Peyer's patch (tissue), 4 donors: ENCODE measurements at places on chromosomes 7 and 10.

DNA sequence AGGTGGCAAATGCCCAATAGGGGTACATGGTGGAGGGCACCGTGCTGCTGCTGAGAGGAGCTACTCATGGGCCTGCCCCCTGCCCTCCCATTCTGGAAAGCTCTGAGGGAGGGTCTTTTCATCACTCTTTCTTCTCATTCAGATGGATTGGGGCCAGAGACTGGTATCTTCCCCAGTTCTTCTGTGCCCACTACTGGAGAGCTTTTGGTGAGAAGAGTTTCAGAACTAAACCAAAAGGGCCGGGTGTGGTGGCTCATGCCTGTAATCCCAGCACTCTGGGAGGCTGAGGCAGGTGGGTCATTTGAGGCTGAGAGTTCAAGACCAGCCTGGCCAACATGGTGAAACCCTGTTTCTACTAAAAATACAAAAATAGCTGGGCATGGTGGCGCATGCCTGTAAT lies 12.5 kb downstream of the ADRA2A start:
- DNase-seq: peak; percentile 26
- no peaks in the 10 kb centered on the region for H3K4me1 ChIP-seq
- no peak overlapping the region for H3K4me3 ChIP-seq
- no peaks in the 10 kb centered on the region for H3K27me3 ChIP-seq
- H3K27ac ChIP-seq: no peak overlapping the region

DNA sequence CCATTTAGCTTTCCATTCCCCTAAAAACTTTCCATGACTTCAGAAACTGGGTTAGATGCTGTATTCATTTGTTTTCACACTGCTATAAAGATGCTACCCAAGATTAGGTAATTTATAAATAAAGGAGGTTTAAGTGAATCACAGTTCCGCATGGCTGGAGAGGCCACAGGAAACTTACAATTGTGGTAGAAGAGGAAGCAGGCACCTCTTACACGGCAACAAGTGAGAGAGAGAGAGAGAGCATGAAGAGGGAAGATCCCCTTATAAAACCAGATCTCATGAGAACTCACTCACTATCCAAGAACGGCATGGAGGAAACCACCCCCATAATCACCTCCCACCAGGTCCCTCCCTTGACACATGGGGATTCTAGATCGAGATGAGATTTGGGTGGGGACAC lies 336.8 kb downstream of the TFEC start:
- no peaks in the 10 kb centered on the region for H3K4me1 ChIP-seq
- no peak for DNase-seq
- H3K4me3 ChIP-seq: no peak overlapping the region
- no peaks in the 10 kb centered on the region for H3K27me3 ChIP-seq
- no peak overlapping the region for H3K27ac ChIP-seq
- H3K36me3 ChIP-seq: no peaks in the 10 kb centered on the region

- no peaks in the 10 kb centered on the region for H3K4me1 ChIP-seq
- peak overlapping the region; percentile 45 for H3K27ac ChIP-seq
- DNase-seq: no peak
- H3K27me3 ChIP-seq: no peaks in the 10 kb centered on the region
- H3K36me3 ChIP-seq: peaks cover 78% of the 10 kb centered on the region
- no peak overlapping the region for H3K4me3 ChIP-seq
Measured at GRCh38 chr7:99029466-99030435, 114.2 kb downstream of the SMURF1 start.

DNA sequence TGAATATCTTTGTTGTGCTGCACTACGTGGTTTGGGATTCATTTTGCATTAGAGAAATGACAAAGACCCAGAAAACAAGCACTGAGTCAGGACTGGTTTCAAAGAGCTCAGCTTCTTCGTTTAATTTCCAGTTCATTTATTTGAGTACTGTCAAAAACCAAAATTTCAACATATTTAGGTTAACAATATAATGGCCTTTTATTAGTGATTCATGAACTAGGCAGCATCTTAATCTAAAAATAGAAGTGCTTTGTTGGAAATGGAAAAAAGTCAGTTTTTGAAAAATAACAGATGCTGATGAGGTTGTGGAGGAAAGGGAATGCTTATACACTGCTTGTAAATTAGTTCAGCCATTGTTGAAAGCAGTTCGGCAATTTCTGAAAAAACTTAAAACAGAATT lies 856.4 kb downstream of the LRMDA start:
- H3K27ac ChIP-seq: no peak overlapping the region
- DNase-seq: no peak
- H3K4me3 ChIP-seq: no peak overlapping the region
- H3K36me3 ChIP-seq: no peaks in the 10 kb centered on the region

DNA sequence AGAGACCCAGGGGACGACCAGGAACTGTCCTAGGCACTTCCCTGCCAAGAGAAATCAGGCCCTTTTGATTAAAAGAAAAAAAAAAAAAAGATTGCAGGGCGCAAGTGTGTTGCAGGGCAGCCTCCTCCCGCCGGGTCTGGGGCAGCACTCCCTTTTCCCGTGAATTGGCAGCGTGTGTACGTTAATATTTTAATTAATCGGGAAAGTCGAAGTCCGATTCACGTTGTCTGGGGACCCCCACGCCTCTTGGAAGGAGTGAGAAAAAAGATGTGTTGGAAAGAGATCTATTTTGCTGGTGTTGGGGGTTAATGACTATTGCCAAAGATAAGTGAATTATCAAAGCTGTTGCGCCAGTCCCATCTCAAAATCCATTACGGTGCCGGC lies 1.3 kb upstream of the EBF3 start:
- peaks cover 90% of the 10 kb centered on the region for H3K27me3 ChIP-seq
- no peak overlapping the region for H3K4me3 ChIP-seq
- H3K27ac ChIP-seq: no peak overlapping the region
- H3K36me3 ChIP-seq: no peaks in the 10 kb centered on the region
- no peak for DNase-seq
- peaks cover 27% of the 10 kb centered on the region for H3K4me1 ChIP-seq

DNA sequence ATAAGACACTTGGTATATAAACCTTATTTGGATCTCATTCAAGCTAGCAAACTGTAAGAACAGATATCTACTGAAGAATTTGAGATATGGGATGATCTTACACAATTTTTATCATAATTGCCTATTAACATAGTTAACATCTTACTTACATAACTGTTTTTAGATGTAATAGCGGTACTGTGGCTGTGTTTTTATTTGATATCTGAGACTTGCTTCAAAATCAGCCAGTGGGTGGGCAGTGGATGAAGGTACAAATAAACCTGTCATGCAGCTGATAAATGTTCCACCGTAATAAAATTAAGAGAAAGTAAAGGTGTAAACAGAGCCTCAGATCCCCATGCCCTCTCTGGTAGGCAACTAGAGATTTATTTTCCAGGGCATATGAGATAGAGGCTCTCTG lies 28.4 kb upstream of the PTPRN2 start:
- H3K27me3 ChIP-seq: no peaks in the 10 kb centered on the region
- H3K27ac ChIP-seq: no peak overlapping the region
- DNase-seq: no peak
- no peaks in the 10 kb centered on the region for H3K36me3 ChIP-seq

DNA sequence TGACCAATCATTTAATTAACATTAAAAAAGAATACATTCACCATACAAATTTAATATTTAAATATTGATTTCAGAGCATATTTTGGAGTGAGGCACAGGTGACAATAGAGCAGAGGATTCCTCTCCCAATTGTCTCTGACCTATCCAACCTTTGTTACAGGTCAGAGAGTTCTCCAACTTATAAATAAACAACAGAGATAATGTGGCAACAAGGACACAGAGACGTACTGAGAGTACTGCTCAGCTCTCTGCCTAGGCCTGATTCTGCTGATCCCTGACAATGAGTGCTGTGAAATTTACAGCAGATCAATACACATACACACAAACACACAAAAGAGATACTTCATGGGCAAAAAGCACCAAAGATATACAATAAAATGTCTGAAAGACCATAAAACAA lies 18.3 kb upstream of the AGAP5 start:
- H3K4me3 ChIP-seq: no peak overlapping the region
- no peak for DNase-seq
- no peaks in the 10 kb centered on the region for H3K27me3 ChIP-seq
- H3K4me1 ChIP-seq: no peaks in the 10 kb centered on the region

- no peaks in the 10 kb centered on the region for H3K4me1 ChIP-seq
- H3K36me3 ChIP-seq: no peaks in the 10 kb centered on the region
- no peak overlapping the region for H3K4me3 ChIP-seq
- H3K27me3 ChIP-seq: no peaks in the 10 kb centered on the region
- DNase-seq: no peak
- no peak overlapping the region for H3K27ac ChIP-seq
Measured at GRCh38 chr7:45294559-45294958, 137.0 kb downstream of the RAMP3 start.

DNA sequence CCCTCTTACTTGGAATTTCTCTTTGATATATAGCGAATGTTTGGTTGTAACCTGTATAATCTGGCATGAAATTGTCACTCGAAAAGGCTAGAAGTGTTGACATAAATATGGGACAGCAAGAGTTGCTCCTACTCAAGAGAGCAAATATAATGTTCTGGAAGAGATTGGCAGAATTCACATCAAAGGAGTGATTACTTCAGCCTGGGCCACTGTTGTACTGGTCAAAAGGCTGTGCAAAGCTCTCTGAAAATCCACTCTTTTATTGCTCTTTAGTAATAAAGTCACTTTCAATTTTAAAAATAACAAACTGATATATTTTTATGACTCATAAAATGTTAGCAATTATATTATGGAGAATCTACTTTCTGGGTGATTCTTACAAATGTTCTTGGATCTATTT lies 58.2 kb downstream of the CFTR start:
- H3K27ac ChIP-seq: no peak overlapping the region
- H3K27me3 ChIP-seq: no peaks in the 10 kb centered on the region
- H3K36me3 ChIP-seq: no peaks in the 10 kb centered on the region
- no peak for DNase-seq

DNA sequence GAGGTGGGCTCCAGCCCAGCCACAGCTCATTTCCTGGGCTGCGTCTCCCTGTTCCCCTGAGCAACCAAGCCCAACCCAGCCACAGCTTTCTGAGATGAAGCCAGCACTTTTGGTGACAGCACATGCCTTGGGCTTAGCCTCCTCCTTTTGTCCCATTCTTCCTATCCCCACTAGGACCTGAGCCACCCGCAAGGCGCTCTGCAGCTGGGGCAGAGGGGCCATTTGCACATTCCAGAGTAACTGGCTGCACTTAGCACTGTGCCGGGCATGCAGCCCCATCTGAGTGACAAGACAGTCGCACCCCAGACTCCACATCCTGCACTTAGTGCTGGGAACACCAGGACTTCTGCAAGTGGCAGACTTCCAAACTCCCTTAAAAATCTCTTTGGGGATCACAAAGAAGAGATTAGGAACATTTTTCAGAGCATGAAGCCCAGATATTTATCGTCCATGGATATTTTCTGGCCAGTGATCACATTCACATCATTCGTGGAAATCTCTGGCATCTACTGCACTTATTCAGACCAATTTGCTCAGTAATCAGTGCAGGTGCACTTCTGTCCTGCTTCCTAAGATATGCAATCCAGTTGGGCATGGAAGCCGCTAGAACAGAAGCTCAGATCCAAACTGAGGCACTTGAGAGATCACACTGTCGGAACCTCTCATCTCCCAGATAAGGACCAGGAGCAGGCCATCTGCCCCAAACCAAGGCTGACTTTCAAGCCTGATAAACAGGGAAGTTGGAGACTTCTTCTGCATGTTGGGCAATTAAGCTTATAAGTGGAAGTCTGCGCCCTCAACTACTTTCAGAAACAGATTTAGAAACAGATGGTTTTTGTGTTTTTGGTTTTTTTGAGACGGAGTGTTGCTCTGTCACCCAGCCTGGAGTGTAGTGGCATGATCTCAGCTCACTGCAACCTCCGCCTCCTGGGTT lies 26.4 kb downstream of the CHST15 start:
- peaks cover 33% of the 10 kb centered on the region for H3K4me1 ChIP-seq
- no peak overlapping the region for H3K27ac ChIP-seq
- no peaks in the 10 kb centered on the region for H3K36me3 ChIP-seq

GRCh38 chr7:40882071-40882658 lies 747.4 kb downstream of the SUGCT start:
- no peak overlapping the region for H3K4me3 ChIP-seq
- H3K4me1 ChIP-seq: peaks cover 14% of the 10 kb centered on the region

DNA sequence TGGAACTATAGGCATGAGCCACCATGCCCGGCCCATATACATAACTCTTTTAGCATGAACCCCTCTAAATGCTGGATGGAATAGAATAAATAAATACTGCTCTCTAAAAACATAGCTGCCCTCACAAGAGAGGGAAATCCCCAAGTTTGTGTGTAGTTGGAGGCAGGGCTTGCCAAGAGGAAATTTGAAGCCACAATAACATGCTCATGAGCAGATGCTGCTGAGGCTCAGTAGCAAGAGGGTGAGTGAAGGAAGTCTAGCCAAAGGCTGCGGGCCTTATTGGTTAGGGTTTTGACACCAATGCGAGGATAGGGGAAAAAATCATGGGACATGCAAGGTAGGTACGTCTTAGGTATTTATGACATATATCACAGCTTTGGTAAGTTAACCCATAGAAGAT lies 17.3 kb downstream of the TPK1 start:
- H3K27me3 ChIP-seq: no peaks in the 10 kb centered on the region
- no peaks in the 10 kb centered on the region for H3K4me1 ChIP-seq
- H3K36me3 ChIP-seq: no peaks in the 10 kb centered on the region
- no peak overlapping the region for H3K27ac ChIP-seq

GRCh38 chr10:48659790-48660189 lies 24.9 kb upstream of the WDFY4 start:
- no peaks in the 10 kb centered on the region for H3K27me3 ChIP-seq
- no peak overlapping the region for H3K27ac ChIP-seq
- no peak for DNase-seq
- H3K4me1 ChIP-seq: peaks cover 18% of the 10 kb centered on the region

DNA sequence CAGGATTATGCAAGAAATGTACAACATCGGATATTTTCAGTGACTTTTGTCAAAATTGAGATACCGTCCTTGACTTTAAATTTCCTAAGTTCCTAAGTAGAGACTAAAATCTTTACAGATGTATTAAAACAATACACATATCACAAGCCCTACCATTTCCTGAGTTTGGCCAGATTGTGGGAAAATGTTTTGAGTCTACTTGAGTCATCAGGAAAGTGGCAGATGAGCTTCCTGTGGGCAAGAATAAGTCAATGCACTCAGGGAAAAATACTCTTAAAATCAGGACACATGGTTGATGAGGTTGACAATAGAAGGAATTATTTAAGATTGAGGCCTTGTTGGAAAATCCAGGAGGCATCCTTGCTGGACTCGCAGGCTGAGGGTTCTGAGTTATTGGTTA lies 162.5 kb downstream of the SNX10 start:
- no peak for DNase-seq
- H3K27ac ChIP-seq: no peak overlapping the region
- H3K4me3 ChIP-seq: no peak overlapping the region
- H3K27me3 ChIP-seq: no peaks in the 10 kb centered on the region
- H3K4me1 ChIP-seq: no peaks in the 10 kb centered on the region

- H3K36me3 ChIP-seq: no peaks in the 10 kb centered on the region
- no peaks in the 10 kb centered on the region for H3K27me3 ChIP-seq
- H3K4me1 ChIP-seq: no peaks in the 10 kb centered on the region
Measured at GRCh38 chr10:129921801-129922597, 42.1 kb downstream of the EBF3 start.

- no peak for DNase-seq
- H3K4me3 ChIP-seq: no peak overlapping the region
- H3K4me1 ChIP-seq: peaks cover 23% of the 10 kb centered on the region
- no peaks in the 10 kb centered on the region for H3K27me3 ChIP-seq
- H3K36me3 ChIP-seq: peaks cover 18% of the 10 kb centered on the region
Measured at GRCh38 chr7:116240024-116240668, 29.8 kb downstream of the TES start.
